ENCODE measurements at places on chromosomes 5 and 9.

DNA sequence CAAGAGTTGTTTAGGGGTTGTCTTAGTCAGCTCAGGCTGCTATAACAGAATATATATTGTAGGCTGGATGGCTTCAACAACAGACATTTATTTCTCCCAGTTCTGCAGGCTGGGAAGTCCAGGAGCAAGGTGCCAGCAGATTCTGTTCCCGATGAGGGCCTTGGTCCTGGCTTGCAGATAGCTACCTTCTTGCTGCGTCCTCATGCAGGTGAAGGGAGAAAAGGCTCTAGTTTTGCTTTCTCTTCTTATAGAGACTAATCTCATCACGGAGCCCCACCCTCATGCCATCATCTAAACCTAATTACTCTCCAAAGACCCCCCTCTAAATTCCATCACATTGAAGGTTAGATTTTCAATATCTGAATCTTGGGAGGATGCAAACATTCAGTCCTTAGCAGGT, 246.0 kb upstream of the ANKRD55 start:
- DNase-seq = no peak

DNA sequence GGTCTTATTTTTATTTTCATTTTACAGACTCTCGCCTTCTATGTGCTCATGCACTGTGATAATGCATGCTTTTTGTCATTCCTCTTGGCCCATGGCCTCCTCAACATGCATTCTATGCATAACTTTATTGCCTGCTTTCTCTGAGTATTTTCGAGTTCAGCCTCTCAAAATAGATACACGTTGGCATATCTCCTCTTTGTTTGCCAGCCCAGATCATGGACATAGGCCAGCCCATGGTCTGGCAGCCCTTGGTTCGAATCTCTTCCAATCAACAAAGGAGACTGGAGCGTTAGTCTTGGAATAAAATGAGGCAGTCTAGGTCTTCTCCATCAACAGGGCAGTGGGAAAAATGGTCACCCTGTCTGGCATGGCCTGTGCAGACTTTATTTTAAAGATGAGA, 279.5 kb upstream of the ADAMTS16 start:
- DNase-seq = no peak

GRCh38 chr5:12237837-12238575, 333.8 kb upstream of the CTNND2 start:
- no peak for DNase-seq

- peak; percentile 43 for DNase-seq
Measured at GRCh38 chr9:124353811-124354274, 61.4 kb downstream of the PSMB7 start.

- no peak for DNase-seq
Measured at GRCh38 chr9:131915181-131915580, 164.5 kb downstream of the MED27 start.

- DNase-seq = no peak
Measured at GRCh38 chr5:141822144-141822543, 56.1 kb downstream of the PCDH1 start.

DNA sequence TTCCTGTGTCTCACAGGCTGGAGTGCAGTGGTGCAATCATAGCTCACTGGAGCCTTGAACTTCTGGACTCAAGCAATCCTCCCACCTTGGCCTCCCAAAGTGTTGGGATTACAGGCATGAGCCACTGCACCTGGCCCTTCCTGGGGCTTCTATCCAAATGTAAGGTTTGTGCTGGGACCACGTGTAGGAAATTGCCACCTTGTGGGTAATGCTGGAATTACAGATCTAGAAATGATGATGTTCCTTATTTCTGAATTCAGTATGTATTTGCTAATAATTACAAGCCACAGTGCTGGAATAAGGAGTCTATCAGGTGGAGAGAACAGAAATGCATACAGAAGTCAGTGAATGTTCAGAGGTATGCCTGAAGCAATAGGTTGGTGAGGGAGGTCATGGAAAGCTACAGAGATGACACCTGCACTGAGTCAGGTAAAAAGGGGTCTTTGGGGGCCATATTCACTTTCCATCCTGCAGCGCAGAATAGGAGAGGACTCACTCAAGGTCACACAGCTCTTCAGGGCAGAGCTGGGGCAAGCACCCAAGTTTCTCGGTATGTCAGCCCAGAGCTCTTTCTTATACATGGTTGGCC, 8.8 kb upstream of the IGFBPL1 start:
- DNase-seq = peak; percentile 54

DNA sequence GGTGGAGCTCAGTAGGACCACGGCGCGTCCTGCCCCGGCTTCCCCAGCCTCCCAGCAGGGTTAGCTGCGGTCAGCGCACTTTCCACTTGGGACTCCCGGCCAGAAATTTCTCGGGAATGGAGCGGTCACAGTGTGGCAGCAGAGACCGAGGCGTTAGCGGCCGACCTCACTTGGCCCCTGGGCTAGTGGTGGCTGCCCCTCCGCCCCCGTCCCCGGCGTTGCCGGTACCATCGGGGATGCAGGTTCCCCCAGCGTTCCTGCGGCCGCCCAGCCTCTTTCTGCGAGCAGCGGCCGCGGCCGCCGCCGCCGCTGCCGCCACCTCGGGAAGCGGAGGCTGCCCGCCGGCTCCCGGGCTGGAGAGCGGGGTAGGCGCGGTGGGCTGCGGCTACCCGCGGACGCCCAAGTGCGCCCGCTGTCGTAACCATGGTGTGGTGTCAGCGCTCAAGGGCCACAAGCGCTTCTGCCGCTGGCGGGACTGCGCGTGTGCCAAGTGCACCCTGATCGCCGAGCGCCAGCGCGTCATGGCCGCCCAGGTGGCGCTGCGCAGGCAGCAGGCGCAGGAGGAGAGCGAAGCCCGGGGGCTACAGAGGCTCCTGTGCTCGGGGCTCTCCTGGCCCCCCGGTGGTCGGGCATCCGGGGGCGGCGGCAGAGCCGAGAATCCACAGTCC, 460 bp downstream of the DMRTA1 start:
- peak; percentile 80 for DNase-seq

- DNase-seq = no peak
Measured at GRCh38 chr5:169433221-169433651, 132.3 kb upstream of the SLIT3 start.

DNA sequence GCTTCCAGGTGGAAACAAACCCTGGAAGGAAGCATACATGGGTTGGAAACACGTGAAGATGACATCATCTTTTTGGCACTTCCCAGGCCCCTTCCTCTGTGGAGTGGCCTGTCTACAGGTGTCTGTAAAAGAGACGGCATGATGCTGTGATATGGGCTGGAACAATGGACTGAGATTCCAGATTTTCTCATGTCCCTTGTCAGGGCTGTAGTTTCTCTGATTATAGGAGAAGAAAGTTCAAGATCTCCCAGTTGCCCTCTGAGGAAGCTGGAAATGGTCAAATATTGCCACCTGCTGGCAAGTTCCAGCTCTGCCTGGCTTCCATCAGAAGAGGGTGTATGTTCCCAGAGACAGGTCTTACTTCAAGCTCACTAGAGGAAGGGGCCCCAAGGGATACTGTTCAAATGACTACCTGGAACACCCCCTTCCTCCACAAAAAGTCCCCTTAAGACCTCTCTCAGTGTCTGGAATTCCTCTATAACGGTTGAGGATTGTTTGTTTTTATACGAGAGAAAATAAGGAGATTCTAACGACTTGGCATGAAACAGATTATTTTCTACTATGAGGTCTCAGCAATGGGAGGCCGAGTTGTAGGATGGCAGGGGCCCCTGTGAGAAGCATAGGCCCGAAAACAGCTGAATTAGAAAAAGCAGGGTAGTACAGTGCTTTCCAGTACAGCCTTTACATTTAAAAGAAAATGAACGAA, 7.3 kb upstream of the ANXA6 start:
- DNase-seq = peak; percentile 85

GRCh38 chr5:149679876-149680809, 50.0 kb upstream of the PPARGC1B start:
- no peak for DNase-seq

GRCh38 chr5:71767661-71768060, 48.6 kb downstream of the CARTPT start:
- no peak for DNase-seq

GRCh38 chr5:5219541-5219940, 79.4 kb downstream of the ADAMTS16 start:
- DNase-seq = no peak

- no peak for DNase-seq
Measured at GRCh38 chr9:135765416-135765815, 63.4 kb downstream of the KCNT1 start.

DNA sequence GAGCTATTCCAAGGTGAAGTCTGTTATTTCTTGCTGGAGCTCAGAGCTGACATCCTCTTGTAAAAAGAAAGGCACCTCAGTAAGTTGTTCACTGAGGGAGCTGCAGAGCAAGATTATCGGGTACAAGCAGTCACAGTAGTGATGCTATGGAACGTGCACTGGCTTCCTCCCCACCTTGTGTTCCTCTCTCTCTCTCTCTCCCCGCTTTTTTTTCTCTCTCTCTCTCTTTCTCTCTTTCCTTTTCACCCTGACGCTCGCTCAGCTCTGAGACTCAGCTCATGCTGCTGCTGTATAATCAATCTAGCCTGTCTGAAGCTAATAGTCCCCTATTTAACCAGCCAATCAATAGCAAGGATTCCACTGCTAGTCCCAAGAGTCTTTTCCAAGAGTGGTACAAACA, 587.6 kb upstream of the CDH18 start:
- DNase-seq = no peak

GRCh38 chr5:180209137-180209581, at the start of gene RASGEF1C:
Gene RASGEF1C, minus strand, starts transcription at chr5:180209211. Its CDS starts 71,159 bp downstream, at chr5:180138052.
- DNase-seq = no peak

DNA sequence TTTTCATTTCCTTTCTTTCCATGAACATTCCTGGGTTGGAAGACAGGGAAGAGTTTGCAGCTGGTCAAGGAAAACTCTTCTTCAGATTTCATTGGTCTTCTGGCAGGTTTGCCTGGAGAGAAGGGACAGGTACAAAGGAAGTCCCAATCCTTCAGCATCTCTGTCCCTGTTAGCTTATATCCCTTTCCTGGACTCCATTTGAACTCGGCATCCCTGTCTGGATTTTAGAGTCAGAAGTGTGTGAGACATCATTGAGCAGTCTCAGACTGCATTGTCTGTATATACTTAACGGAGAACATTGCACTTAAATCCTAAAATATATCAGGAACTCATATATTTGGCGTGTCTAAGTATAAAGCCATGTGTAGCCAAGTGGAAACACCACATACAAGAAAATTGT, 54.9 kb downstream of the ADGRV1 start:
- no peak for DNase-seq

DNA sequence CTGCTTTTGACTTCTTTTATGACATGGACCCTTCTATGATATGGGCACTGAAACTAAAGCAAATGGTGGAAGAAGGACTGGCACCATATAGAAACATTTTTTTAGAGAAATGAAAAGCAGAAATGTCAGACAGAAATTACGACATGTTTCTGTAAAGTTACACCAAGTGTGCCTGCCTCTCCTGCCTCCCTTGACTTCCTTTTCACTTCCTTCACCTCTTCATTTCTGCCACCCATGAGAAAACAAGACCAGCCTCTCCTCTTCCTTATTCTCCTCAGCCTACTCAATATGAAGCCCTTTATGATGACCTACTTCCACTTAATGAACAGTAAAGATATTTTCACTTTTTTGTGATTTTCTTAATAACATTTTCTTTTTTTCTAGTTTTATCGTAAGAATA, 44.5 kb downstream of the ERCC6L2 start:
- DNase-seq = no peak

DNA sequence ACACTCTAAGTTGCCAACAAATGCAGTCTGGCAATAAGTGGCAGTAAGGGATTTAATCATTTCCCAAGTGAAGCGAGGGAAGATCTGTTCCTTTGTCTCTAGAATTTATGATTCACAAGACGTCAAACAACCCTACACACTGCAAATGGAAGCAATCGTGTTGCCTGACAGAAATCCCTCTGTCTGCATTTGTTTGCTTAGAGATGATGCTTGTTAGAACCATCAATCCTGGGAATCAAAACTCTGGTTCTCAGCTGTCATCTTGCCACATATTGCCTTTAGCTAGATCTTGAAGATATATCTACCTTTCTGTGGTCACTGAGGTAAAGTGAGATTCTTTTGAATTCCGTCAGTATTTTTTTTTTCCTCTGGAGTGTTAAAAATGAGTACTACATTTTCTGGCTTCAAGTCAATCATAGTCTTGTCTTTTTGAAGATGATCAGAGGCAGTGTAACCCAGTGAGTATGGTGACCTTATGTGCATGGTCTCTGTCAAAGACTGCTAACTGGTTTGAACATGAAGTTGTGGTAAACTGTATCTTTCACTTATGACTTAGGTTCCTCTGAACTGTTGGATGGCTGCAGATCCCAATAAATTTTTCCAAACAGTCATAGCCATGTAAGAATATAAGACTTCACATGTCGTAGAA, 106.4 kb upstream of the STARD4 start:
- no peak for DNase-seq
